Amygdala (tissue), 56 donors: ENCODE measurements at places on chromosomes 16 and 17.

- DNase-seq: no peak
These were observed 167.4 kb upstream of the CACNG3 start for GRCh38 chr16:24088767-24089166.

GRCh38 chr17:7222093-7222971 lies 2.6 kb downstream of the ACADVL start:
- DNase-seq: no peak

DNA sequence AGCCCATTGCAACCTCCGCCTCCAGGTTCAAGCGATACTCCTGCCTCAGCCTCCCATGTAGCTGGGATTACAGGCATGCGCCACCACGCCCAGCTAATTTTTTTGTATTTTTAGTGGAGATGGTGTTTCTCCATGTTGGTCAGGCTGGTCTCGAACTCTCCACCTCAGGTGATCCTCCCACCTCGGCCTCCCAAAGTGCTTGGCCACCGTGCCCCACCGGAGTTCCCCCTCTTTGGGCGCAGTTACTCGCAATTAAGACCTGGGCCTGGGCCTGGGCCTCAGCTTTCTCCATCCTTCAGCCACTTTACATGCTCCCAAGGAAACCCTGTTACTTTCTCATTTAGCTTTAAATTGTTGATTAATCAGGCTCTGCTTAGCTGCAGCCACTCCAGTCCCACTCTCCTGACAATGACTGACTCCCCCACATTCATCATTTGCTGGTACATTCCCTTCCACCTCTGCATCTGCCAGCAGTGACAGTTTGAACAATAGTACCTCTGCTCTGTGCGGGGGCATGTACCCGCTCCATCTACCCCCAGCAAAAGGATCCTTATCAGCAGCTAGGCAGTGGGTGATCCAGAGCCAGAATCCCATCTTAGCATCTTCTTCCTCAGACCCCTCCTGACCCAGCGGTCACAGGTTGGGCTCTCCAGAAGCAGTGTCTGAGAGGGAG lies 47.2 kb upstream of the SLC47A1 start:
- DNase-seq: no peak

- no peak for DNase-seq
These were observed 1.5 kb downstream of the SNX29 start for GRCh38 chr16:11978080-11978479.

- no peak for DNase-seq
These were observed 18.7 kb downstream of the HLF start for GRCh38 chr17:55283256-55283965.
